ENCODE measurements at places on chromosomes 5 and 9. TPM values are rescaled to one million over a fixed set of nuclear protein-coding genes. Genes with fewer than 3 reads are reported as not detected.

SPATA31D4 gene
- not detected for total RNA-seq

CTNND2 gene
- not detected for total RNA-seq

DNA sequence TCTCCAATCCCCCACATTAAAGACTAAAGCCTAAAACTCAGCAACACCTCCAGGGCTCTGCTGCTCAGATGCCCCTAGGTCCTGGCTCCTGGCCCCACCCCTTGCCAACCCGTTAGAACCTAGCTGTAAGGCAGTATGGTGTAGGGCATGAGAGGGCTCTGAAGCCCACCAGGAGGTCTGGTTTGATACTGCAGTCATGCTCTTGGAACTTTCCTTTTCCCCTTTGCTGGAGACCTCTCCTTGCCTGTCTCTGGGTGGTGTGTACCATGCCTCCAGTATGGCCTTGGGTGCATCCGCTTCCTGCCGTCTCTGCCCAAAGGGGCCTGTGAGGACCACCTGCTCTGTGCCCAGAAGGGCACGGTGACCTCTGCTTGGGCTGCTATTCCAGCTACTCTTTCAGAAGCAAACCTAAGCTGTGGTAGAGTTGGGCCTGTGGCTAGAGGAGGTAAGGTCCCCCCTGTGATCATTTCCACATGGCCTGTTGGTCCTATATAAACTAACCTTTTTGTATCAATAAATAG lies 3.5 kb downstream of the TENT4A start:
- no peak for DNase-seq

DNA sequence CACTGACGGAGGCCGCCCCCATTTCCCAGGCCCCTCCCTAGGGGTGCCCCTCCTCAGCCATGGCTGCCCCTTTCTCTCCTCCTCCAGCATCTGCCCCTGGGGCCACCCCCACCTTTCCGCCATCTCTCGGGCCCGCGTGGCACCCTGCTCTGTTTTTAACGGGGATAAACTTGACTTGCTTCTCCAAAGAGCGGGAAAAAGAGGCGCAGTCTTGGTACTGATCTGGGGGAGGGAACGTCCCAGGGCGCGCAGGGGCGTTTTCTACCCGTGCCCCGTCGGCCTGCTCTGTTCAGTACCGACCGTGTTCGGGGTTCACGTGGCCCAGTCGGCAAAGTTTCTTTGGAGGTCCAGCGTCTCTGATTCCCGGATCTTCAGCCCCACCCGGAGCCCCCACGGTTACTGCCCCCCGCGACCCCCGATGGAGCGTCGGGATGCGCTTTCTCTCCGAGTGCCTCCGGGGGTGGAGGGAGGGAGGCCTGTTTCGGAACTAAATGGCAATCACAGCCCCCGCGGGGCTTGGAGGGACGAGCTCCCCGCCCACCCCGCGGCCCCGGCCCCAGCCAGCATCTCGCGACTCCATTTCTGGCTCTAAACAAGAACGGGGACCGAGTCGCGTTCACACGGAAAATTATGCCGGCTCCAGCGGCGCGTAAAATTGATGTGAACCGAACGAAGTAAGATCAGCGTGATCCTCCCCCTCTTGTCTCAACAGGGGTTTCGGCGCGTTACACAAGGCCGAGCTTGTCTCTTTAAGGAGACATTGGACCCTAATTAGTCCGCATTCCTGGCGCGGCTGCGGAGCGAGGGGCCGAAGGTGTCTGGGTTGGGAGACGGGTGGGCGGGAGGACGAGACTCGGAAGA lies 1.1 kb upstream of the TLE4 start:
- peak; percentile 61 for DNase-seq

Data from fibroblast of villous mesenchyme (primary cell).